ENCODE measurements at places on chromosomes 4 and X.
A peak's percentile ranks its signal among the peaks of the same experiment; 100 is the strongest.

DNA sequence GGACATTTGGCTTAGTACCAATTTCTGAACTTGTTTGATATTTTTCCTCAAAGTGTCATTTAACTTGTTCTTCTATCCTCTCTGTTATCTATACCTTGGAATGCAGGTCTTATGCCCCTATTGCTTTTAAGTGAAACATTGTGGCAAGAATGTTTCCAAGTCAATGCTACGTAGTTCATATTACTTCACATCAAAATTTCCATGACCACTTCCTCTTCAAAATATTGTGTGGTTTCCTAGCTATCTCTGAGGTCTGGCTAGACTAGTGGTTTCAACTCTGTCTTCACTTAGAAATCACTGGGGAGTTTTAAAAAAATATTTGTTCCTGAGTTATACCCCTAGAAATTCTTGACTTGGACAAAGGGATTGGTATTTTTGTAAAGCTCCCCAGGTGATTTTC is 20.2 kb upstream of the RASGEF1B start:
- peak; percentile 99 for DNase-seq

GRCh38 chr4:22504447-22504846 is 11.4 kb downstream of the ADGRA3 start:
- DNase-seq = no peak

GRCh38 chrX:138745196-138745595 is 33.7 kb upstream of the FGF13 start:
- DNase-seq = peak; percentile 48

- DNase-seq = peak; percentile 52
Observed at GRCh38 chrX:129759576-129760061, 20.1 kb upstream of the SASH3 start.

- DNase-seq = no peak
Observed at GRCh38 chr4:174437749-174438148, 84.5 kb downstream of the HPGD start.

GRCh38 chr4:152063621-152064240 is 302.9 kb upstream of the GATB start:
- peak; percentile 11 for DNase-seq

DNA sequence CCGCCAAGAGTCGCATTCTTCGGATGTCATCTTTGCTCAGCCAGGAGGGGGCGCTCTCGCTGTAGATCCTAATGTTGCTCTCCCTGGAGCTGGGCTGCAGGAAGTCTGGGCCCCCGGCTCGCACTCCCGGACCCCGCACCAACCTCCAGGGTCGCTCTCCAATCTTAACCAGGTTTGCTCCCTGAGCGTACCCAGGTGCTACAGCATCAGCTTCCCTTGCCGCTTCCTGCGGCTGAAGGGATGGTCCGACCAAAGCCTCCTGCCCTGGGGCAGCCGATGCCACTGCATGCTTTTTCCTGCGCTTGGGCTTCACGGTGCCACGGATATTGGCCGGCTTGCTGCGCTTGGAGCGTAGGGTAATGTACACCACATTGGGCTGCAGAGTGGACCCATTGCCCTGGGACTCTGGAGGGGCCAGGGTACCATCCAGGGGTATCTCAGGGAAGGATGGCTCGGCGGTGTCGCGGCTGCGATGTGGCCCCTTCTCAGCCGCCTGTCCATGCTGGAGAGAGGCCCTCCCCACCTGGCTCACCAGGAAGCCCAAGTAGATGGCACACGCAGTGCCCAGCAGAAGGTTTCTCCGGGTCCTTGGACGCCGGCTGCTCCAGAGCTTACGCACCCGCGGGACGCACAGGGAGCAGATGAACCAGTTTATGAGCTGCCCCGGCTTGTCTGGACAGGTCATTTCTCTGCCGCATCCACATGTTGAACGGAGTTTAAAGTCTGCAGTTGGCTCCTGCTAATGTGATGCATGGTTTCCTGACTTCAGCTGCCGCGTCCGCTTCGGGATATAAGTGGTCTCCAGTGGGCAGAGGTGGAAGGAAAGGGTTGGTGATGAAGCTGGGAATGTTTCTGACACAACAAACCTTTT is 1.9 kb downstream of the GASK1B start:
- DNase-seq = peak; percentile 94

Data from inflammatory macrophage treated with lipopolysaccharide for 1 hour (primary cell).